Stimulated activated CD4-positive, alpha-beta T cell treated with anti-CD3 and anti-CD28 coated beads, Interleukin-1b, Interleukin-23, amount 100 ng/mL, for 24 hours (primary cell): ENCODE measurements at places on chromosomes 5 and 9.

DNA sequence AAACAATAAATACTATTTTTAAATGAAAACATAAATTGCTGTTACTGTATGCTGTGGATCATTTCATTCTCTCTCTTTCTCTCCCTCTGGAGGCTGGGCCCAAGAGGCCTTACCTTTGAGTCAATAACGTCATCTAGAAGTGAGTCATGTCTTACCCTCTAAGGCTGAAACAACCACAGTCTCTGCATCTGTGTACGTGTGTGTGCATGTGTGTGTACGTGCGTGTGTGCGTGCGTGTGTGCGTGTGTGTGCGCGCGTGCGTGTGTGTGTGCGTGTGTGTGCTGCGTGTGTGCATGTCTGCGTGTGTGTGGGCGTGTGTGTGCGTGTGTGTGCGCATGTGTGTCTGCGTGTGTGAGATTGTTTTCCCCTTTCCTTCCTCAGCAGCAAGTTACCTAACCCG, 13.6 kb upstream of the IL17B start:
- DNase-seq: no peak

DNA sequence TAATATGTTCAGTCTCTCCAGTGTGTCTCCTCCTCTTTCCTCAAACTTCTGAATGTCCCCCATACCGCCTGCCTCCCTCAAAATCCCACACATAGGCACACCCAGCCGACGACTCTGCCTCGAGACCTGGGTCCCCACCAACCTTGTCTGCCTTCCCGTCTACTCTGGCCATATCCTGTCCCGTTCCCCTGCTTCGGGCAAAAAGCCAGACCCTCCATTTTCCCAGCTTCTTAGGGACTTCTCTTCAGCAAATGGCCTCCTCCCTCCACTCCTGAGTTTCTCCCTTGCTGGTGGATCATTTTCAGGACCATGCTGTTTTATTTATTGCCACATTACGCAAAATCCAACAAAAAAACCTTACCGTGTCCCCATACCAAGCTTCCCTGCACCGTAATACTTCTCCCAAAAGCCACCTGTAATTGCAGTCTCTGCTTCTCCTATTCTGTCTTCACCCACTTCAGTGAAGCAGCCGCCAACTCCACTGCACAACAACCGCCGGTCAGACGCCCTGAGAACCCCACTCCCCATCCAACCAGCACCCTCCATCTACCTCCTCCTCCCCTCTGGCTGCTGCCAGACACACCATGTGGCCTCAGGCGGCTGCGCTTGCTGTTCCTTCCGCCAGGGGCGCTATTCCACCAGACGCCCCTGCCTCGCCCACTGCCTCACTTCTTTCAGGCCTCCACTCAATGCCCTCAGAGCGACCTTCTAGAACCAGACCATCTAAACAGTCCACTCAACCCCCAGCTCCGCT, 117.0 kb downstream of the TRPM6 start:
- DNase-seq: peak; percentile 20

DNA sequence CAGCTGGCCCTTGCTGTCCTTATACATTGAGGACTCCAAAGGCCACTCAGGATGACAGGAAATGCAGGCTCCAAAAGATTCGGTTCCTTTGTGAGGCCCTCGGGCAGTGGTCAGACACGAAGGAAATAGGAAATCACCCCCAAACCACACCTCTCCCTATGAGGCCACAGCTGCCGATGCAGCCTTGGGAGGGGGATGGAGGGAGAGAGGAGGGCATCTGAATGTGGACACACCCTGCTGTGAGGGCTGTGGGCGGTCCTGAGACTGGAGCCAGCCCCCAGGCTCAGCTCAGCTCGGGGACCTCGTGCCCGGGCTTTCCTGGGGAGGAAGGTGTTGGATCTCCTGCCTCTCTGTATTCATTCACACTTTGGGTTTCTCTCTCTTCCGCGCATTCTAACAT, 2.7 kb upstream of the CLPTM1L start:
- DNase-seq: no peak

- DNase-seq: no peak
Observed at GRCh38 chr5:127596501-127596900, 52.4 kb upstream of the CTXN3 start.

GRCh38 chr5:74579215-74579614, 61.3 kb downstream of the ENC1 start:
- peak; percentile 27 for DNase-seq

GRCh38 chr5:95808013-95808685, 14.4 kb downstream of the GLRX start:
- DNase-seq: no peak

GRCh38 chr5:144390133-144390532, 219.5 kb downstream of the KCTD16 start:
- DNase-seq: no peak

- no peak for DNase-seq
Observed at GRCh38 chr5:150407096-150407720, 5.5 kb downstream of the CD74 start.

DNA sequence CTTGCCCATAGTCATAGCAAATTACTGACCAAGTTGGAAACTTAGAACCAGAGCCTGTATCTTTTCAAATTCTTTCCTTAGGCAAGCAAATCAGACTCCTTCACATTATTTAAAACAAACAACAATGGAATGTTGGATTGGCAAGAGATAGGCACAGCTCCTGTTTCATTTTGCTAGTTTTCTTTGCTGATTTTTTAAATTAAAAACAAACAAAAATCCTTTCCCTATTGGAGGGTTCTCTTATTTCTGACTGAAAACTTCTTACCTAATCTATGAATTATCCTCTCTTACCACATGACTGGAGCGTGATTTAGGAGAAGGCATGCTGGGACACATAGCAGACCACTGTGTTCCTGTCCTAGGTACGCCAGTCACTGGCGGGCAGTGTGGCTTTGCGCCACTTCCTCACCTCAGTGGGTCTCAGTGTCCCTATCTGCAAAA, 63.0 kb downstream of the TTC39B start:
- no peak for DNase-seq

- no peak for DNase-seq
Observed at GRCh38 chr9:135851748-135852147, 55.6 kb downstream of the CAMSAP1 start.

- no peak for DNase-seq
Observed at GRCh38 chr5:38483805-38484398, 72.5 kb downstream of the LIFR start.

- no peak for DNase-seq
Observed at GRCh38 chr5:126645132-126645531, 44.4 kb downstream of the PHAX start.

DNA sequence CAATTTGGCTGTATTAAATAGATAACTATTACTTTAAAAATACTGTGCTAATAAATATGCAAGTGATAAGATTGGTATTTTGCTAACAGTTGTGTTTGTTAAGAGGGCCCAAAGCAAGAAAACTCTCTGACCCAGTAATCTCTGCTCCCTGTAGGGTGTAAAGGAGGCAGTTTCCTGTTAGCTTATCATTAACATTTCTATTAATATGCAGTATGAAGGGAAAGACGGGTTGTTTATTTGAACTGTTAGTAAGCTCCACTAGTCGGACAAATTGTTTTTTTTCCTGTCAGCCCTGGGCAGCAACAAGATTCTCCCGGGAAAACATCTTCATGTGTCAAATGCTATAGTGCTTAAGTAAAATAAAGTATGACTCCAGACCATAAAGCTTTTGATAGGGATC, 35.6 kb downstream of the ERP44 start:
- DNase-seq: no peak

GRCh38 chr9:90365666-90366065, 277.0 kb downstream of the DIRAS2 start:
- DNase-seq: no peak

DNA sequence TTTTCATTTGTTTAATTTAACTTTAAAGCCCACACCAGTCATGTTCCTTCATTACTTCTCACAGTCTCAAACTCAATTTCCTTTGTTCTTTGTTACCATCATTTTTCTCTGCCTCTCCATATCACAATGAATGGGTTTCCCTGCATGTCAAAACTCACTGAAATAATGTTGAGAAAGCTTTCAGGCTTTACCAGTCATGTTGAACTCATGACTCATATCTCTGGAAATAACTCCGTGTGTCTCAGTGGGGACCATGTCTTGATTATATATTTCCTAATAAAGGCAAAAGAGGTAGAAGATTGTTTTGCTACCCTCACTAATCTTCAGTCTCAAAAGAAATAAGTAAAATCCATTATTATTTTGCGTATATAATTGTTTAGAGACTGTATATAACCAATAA, 231.2 kb downstream of the CHSY3 start:
- DNase-seq: no peak

GRCh38 chr9:81896070-81896469, 32.2 kb upstream of the SPATA31D4 start:
- DNase-seq: no peak

DNA sequence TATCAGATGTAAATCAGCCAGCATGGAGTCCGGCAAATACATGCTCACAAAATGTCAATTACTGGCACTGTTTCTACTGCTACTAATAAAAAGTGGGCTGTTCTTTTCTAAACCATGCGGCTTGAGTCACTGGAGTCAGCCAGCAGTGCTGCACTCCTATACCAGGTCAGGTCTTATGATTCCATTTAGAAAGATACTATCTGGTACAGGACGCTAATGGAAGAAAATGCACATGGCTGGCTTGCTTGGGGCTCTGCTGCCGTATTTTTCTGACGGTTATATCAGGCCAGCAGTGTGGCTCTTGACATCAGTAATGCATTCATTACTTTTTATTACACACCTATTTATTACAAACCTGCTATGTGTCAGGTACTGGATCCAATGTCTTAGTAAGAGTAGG, 74.3 kb downstream of the NDFIP1 start:
- DNase-seq: no peak

GRCh38 chr9:23934291-23934906, 108.4 kb upstream of the ELAVL2 start:
- no peak for DNase-seq

DNA sequence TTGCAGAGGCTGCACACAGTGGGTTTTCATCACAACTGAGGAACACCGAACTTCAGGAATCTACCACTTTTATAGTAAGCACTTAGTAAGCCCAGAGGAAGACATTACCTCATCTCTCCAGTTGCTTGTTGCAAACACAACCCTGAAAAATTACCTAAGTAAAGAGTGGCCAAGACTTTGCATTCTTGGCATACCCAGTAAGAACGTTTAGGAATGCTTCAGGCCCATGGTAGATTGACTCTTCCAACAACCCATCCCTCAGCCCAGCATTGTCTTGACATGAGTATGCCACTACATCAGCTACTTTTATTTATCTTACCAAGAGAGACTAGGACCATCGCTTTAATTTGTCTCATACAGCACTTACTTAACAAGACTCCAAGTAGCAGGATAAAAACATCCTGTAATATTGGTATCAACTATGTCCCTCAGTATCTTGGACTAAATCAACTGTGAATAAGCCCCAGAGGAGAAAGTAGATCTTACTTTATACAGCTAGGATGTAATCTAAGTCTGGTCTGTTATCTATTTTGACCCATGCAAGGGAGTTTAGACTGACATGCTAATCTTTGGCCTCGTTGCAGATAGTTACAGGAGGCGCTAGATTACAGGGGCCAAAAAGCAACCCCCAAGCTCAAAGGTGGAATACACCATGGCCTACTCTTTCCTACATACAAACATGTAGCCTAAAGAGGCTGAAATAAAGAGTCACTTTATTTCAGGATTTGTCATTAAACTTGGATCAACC, 114.9 kb downstream of the INVS start:
- DNase-seq: no peak

- no peak for DNase-seq
Observed at GRCh38 chr9:96720435-96720834, 57.5 kb downstream of the ZNF510 start.

- no peak for DNase-seq
Observed at GRCh38 chr5:3598769-3599211, 3.2 kb downstream of the IRX1 start.

- DNase-seq: no peak
Observed at GRCh38 chr9:35811381-35812024, 559 bp downstream of the SPAG8 start.

DNA sequence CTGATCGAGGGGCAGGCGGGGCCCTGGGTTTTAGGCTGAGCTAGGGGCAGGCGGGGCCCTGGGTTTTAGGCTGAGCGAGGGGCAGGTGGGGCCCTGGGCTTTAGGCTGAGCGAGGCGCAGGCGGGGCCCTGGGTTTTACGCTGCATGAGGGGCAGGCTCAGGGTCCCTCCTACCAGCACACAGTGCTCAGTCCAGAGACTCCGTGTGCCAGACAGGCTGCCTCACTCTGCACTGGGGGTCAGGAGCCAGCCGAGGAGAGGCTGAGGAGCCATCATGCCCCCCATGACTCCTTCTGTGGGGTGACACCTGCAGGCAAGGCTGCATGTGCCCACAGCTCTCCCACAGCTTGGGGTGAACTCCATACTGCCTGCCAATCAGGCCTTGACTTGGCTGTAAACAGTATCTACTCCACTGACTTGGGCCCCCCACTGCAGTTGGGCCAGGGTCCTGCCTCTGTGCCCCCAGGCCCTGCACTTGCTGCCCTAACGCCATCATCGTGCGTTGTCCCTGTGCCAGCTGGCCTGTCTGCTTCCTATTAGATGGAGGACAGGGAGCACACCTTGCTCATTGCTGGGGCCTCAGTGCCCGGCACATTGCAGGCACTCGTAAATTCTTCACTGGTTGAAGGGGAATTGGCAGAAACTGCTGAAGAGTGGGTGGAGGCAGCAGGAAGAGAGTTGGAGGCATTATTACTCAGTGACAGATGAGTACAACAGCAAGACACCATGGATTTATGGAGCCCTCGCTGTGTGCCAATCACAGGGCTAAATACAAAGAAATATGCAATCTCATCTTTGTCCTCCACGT, 78.6 kb downstream of the AMBP start:
- DNase-seq: no peak

DNA sequence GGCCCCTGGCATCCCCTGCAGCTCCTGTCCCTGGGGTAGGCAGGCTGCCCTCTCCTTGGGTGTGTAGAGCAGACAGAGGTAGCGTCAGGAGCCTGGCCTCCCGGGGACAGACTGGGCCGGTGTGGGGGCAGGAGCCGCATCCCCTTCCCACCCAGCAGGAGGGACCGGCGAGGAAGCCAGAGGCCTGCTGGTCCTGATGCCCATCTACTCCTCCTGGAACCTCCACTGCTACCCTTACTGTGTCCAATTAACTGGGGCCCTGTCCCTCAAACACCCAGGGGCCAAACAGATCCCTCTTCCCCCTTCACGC, 15.6 kb downstream of the RALGDS start:
- DNase-seq: no peak

DNA sequence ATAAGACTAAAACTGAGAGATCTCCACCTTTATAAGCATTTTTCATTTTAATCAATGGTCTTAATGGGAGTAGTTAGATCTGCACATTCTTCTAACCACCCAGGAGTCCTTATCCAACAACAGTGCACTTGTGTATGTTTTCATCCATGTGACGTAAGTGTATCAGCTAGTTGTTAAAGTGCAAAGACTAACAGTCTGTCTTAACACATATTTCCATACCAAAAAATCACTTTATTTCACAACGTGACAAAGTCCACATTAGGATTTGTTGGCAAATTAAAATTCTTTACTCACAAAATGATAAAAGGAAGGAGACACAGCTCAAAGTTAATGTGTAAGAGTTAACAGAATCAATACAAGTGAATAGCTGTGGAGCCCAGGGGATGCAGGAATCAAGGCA, 1.9 kb upstream of the SMC2 start:
- no peak for DNase-seq

- DNase-seq: no peak
Observed at GRCh38 chr5:146284016-146284415, 54.6 kb upstream of the POU4F3 start.
